ENCODE measurements at places on chromosomes 1 and 21.

GRCh38 chr21:39332175-39332574 lies 16.7 kb downstream of the HMGN1 start:
- no peak for DNase-seq

- DNase-seq = no peak
Measured at GRCh38 chr1:92210701-92211100, 7.0 kb upstream of the C1orf146 start.

DNA sequence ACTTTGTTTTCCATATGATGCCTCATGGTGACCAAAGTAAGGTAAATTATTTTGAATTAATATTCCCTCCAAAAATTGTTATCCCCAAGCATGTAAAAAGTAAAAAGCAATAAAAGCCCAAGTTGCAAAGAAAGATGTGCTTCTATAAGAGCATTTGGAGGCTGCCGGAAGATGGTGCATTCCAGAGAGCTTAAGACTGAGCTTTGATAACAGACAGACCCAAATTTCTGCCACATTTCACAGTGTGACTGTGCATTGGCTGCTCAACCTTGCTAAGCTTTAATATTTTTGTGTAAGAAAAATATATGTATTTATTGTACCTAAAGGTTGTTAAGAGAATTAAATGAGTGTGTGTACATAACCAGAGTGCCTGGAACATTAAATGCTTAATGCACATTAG lies 67.9 kb downstream of the CYYR1 start:
- DNase-seq = no peak

- no peak for DNase-seq
Measured at GRCh38 chr1:232622981-232623380, 7.0 kb downstream of the SIPA1L2 start.

DNA sequence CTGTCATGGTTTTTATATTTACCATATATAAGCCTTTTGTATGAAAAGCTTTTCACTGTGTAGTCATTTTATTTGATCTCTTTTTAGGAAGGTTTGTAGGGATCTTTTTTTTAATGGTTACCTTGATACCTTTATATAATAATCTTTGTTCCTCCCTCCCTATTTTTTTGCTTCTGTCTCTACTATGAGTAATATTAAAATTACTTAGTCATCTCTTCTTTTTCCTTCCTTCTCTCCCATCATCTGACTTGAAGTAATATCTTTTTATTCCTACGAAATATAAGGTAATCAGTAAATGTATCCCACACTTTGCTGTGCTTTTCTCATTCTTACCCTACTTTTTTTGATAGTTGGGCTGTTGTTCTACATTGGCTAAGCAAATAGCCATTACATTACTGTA lies 161.4 kb downstream of the MAGI3 start:
- DNase-seq = no peak

GRCh38 chr1:38418195-38419030 lies 371.8 kb upstream of the POU3F1 start:
- no peak for DNase-seq

GRCh38 chr1:24463776-24464735 lies 38.6 kb upstream of the RCAN3 start:
- no peak for DNase-seq

- no peak for DNase-seq
Measured at GRCh38 chr1:82106672-82107071, 305.9 kb downstream of the ADGRL2 start.

Measured in activated effector memory CD4-positive, alpha-beta T cell treated with anti-CD3 and anti-CD28 coated beads, Interleukin-2, amount 50 U/mL, for 16 hours (primary cell).